ENCODE measurements at places on chromosomes 3 and 15.

DNA sequence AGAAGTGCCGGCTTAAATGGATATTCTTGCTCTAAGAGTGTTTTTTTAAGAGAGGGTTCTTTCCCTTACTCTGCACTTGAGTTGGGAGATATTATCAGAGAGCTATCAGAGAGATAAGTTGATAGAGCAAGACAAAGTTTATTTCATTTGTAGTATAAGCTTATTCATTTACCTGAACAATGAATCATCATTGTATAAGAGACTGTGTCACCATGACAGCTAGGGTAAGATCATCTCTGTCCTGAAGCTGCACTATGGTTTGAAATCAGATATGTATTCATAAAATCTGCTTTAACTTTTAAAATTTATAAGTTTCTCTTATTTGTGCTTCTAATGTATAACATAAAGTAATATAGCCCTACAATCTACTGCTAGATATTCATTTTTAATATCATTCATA lies 128.1 kb upstream of the ARL6 start:
- DNase-seq = no peak

DNA sequence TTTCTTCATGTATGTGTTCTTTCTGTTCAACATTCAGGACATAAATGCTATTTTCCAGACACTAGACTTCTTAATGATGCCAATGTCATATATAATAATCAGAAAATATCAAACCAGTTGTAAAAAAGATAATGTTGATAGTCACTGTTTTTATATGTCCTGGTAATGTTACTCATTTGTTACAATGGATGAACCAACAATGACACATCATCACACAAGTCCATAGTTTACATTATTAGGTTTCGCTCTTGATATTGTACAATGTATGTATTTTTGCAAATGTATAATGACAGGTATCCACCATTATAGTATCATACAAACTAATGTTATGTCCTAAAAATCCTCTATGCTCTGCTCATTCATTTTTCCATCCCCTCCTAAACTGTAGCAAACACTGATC lies 243.8 kb upstream of the CDIN1 start:
- DNase-seq = no peak

GRCh38 chr15:31307270-31308184 lies 19.1 kb upstream of the KLF13 start:
- no peak for DNase-seq

GRCh38 chr3:186653984-186654383 lies 11.8 kb upstream of the HRG start:
- no peak for DNase-seq

GRCh38 chr3:181691901-181692300 lies 19.8 kb upstream of the SOX2 start:
- no peak for DNase-seq

- no peak for DNase-seq
Measured at GRCh38 chr15:59918994-59919951, 84.8 kb upstream of the FOXB1 start.

DNA sequence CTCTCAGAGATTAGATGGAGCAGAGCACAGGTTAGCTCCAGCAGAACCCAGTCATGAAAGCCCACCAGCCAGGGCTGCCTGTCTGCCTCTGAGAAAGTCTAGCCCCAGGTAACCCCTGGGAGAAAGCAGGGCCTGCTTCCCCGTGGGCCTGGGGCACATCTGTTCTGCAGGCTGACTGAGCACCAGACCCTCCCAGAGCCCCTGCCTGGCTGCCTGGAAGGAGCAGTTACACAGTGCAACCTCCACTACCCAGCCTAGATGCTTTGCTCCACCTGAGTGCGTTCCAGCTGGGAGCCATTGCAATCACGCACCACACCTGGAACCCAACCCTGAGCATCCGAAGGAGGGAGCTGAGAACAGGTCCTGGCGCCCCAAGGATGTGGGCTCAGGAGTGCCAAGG lies 24.7 kb upstream of the OR5K4 start:
- DNase-seq = no peak

DNA sequence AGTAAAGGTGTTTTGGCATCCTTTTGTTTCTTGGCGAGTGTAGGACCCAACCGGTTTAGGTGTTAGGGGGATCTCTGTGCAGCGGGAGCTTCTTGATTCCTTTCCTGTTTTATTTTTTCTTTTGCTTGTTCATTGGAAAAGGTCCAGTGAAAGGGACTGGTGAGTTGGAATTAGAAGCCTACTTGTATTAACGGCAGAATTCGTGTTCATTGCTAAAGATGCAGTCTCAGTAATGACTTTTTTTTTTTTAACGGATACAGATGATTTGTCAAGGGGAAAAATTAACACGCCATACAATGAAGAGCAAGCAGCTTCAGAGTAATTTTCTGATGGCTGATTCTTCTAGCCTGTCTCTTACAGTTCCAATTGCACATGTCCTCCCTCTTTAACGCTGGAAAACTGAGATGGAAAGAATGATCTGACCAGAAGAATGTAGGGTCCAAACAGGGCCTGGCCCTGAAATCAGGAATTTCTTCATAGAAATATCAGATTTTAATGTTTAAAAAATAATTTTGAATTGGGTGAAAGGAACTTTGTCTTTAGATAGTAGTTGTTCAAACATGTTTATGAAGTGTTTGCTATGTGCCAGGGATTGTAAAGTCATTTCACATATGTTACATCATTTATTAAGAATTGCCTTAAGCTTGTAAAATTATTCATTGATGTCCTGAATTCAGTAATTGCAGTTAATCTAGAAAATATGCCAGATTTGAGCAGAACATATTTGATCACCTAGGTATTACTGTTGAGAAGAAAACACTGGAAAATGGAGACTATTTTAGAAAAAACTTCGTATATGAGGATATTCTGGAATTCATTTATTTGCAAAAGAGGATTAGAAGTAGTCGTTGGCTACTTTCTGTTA lies 1.4 kb downstream of the MAPK6 start:
- DNase-seq = no peak

DNA sequence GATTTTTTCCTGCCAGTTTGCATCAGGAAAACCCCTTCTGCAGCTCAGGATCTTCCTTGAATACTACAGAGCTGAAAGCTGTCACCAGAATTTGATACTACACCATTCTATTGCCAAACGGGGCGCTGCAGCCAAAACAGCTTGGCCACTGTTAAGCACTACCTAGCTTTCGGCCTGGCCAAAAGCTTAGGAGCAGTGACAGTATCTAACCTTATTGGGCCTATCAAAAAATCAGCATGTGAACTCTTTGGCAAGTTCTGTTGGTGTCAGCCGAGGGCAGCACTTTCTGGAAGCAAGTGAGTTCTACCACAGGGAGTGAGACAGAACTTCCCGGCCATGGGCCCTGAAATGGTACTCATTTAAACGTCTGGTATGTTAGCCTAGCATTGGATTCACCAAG lies 16.1 kb upstream of the GYG1 start:
- no peak for DNase-seq

All from colonic mucosa (tissue), 4 donors.